ENCODE measurements at places on chromosomes 2 and 18.

GRCh38 chr18:47179520-47179919 is 3.4 kb upstream of the IER3IP1 start:
- DNase-seq, result peak; percentile 7

- no peak for DNase-seq
Observed at GRCh38 chr2:113116100-113116958, 11.1 kb upstream of the IL1RN start.

- DNase-seq, result peak; percentile 5
Observed at GRCh38 chr18:32893915-32894314, 121.1 kb upstream of the KLHL14 start.

DNA sequence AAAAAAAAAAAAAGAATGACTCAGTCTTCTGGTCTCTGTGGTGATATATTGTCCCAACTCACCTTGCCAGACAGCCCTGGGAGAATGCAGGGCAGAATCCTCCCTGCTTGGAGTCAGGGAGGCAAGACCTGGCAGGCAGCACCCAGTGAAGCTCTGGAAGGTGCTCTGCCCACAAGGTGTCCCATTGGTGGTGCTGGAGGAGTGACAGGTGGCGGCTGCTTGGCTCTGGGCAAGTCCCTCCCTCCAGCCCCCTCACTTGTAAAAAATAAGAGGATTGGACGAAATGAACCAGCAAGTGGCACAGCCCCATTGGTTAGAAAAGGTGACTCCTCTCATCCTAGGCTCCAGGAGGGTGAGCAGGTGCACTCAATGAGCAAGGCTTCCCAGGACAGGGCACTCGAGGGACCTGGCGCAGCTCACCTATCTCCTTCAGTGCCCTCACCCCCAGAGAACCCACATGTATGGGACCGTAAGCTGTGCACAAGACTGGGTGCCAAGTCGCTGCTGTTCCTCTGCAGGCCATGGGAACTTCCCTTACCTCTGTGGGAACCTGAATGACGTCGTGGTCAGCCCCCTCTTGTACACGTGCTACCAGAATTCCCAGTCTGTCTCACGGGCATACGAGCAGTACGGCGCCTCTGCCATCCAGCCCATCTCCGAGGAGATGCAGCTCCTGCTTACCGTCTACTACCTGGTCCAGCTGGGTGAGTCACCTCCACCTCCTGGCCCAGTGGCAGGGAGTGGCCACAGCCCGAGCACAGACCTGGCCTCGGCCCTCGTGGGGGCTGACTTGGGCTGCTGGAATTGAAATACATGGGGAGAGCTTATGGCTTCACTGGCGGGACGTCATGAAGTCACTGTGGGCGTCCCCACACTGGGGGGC is 54.6 kb downstream of the GREB1 start:
- DNase-seq, result no peak

DNA sequence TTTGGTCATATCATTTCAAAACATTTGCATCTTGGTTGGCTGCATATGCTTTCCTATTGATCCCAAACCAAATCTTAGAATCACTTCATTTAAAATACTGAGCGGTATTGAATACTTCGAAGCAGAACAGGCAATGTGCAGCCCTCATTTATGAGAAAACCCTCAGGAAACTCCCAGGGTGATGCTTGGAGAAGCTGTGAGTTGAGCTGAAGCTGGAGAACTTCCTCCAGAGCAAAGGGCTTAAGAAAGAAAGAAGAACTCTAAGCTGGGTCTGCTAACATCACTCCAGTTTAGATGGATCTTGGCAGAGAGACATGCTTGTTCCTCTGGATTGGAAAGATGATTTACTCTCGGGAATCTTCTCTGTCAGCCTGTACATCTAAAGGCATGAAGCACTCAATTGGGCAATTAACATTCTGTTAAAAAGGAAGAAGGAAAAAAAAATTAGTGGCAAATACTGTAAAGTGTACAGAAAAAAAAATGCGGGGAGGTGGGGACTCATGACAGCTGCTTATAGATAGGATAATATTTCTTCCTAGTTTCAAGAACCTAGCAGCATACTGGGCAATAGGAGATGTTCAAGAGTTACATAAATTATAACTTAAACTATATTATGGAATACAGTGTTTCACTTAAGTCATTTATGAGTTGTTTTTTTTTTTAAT is 49.5 kb downstream of the ATIC start:
- no peak for DNase-seq

DNA sequence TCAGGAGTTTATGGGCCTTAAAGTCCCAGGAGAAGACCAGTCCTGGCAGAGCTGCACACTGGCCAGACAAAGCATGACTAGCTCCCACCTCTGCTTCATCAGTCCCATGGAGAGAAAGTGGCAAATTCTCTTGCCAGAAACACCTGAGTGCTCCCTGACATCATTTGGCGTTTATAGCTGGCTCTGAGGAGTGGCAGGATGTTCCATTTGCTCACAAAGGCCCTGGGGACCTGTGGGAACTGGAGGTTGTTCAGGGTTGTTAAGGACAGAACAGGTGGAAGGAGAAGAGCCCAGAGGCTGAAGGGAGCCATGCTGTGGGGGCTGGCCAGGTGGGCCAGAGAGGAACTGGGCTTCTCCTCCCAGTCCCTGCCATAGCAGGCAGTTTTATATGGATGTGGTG is 56.1 kb downstream of the RPL37A start:
- no peak for DNase-seq

- no peak for DNase-seq
Observed at GRCh38 chr18:54261894-54262293, 7.4 kb upstream of the POLI start.

GRCh38 chr2:173021939-173022371 is 53.7 kb upstream of the MAP3K20 start:
- DNase-seq, result no peak

DNA sequence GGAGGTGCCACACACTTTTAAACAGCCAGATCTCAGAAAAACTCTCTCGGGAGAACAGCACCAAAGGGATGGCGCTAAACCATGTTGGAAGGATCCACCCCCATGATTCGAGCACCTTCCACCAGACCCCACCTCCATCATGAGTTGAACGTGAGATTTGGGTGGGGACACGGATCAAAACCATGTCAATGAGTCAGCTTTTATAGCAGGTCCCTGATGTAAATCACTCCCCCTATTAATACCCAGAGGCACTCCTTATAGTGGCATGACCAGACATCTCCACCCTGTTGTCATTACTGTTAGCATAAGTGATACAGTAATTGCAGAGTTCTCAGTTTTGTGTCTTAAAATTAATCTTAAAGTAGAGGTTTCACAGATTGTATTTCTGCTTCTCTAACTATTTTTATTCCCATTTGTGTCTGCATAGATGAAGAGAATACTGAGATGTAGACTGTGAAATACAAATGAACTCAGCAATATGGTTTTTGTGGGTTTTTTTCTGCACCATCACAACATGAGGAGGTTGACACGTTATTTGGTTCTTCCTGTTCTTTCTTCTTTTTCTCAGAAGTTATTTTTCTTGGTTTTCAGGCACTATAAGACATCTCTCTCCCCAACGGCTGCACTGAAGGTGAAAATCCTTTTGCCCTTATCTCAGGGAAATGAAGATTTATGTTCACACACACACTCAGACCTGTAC is 218.2 kb downstream of the ARL4C start:
- no peak for DNase-seq

DNA sequence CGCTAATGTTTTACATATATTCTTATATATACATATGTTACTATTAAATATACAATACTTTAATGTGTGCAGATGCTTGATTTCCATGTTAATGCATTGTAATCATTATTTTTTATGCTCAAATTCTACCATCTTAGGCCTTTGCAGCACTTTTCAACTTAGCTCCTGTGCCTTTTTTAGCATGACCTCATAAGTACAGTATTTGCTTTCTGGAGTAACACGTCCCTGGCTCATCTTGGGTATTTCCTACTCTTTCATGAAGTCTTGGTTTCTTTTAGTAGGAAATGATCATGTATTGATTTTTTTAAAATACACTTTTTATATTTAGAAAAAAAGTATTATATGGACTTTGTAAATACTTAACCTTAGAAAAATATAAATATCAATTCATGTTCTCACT is 36.5 kb downstream of the CAB39 start:
- no peak for DNase-seq

DNA sequence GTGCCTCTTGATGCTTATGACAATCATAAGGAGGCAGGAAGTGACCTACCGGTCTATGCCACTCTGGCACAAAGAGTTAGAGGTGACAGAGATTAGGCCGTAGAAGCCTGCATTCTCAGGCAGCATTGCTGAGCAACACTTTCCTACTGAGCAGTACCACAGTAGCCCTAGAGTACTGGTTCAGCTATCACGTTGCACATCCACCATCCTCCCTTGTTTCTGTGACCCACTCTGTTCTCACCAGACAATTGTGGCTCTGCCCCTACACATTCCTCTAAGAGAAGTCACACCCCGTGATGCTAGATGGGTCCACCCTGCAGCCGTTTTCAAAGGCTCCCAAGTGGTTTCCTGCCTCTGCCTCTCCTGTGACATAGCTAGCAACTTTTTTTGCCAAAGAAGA is 22.6 kb upstream of the SUCLG1 start:
- no peak for DNase-seq

DNA sequence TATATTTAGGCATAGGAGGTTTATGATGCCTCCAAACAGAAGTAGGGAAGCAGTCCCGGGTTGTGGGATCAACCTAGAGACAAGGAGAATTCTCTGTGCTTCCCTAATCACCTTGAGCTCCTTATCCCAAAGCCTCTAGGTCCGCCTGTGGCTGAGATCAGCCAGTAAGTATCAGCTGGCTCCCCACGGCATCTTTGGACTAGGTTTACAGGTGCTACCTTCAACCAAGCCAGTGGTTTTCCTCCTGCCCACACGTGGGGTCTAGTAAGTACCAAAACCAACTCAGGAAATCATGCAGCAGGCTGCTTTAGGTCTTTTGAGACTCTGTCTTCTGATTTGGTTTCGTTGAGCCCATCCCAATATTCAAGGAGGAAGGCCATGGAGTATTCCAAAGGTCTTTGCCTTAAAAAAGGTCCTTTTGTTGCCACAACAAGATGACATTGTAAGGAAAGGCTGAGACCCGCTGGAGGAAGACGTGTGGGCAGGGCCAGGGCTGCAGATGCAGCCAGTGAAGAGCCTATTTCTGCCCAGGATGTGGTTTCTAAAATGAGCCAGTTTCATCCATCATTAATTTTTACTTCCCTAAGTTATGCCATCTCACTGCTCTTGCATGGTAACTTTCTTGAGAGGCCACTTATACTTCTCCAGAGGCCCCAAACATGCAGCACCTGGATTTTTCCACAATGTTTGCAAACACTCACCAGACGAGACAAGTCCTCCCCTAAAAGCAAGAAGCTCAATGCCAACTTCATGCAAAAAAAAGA is 248.7 kb downstream of the RNF152 start:
- no peak for DNase-seq

DNA sequence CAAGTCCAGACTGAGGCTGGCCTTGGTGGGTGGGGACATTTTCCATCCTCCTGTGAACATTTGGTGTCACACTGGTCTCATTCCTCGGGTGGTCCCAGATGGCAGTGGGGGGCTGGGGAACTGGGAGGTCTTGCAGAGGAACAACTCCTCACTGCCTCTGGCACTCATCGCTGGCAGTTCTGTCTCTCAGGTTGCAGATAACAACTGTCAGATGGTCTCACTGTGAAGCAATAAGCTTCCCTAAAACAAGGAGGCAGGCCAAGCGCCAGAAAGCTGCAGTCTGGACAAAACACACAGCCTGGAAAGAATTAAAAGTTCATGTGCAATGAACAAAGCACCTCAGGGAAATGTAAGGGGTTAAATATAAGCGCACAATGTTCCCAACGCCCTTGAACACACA is 78.1 kb downstream of the IRS1 start:
- DNase-seq, result no peak

DNA sequence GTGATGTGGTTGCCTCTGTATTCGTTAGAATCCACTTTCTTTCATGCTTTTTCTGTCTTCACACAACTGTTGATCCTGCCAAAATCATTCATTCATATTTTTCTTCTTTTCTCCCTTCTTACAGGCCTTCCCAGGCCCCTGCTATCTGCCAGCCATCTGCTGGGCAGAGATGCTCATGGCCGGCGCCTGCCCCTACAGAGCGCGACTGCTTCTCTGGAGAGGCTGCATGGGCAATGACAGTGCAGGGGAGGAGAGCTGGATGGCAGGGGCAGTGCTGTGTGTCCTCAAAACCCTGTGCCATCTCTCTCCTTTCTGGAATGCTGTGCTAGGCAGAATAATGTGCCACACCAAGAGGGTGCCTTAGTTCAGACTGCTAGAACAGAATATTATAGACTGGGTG is 125.2 kb downstream of the INHBB start:
- no peak for DNase-seq

DNA sequence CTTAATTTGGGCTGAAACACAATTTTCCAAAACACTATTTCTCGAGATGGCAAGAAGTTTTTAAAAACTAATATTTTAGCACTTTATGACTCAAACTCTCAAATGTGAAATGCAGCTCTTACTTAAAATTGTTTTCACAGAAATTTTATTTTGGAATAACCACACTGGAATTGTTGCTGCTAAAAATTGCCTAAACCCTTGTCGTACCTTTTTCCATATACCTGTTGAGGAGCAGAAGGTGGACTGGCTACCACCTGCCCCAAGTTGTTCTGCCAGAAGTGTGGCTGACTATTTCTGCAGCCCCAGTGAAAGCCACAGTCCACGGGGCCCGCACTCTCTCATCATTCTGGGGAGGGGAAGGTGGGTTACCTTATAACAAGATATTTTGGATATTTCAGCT is 23.4 kb downstream of the TNFRSF11A start:
- DNase-seq, result no peak

DNA sequence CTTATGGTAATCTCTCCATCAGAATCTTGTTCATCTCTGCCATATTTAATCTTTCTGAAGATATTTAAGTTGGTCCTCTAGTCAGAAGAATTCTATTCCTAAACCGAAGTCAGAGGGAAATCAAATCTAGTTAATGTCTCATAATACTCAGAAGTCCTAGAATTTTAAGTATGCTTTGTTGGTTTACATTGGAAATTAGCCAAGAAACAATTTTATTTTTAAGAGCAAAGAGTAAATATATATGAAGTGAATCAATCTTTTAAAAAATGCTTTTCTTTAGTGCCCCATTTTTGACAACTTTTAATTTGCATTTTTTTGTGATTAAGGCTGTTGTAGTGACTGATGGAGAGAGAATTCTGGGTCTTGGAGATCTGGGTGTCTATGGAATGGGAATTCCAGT is 38.1 kb downstream of the ME2 start:
- no peak for DNase-seq

DNA sequence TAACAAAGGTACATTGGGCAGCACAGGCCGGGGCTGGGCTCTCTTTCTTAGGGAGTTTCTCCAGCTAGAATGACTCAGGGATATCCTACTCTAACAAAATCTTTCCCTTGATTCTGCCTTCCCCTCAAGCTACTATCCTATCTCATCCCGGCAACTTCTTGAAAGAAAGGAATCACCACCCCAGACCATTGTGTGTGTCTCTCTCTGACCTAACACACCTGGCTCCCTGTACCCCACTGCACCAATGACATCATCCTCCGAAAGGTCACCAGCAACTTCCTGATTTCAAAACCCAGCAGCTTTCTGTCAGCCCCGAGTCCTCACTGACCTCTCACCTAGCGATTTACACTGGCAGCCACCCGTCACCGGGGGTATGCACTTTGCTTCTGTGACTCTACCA is 72.1 kb upstream of the MAP4K4 start:
- no peak for DNase-seq

All from NCI-H524 (cell line).